ENCODE measurements at places on chromosomes 2 and 18. TPM values are rescaled to one million over a fixed set of nuclear protein-coding genes. Genes with fewer than 3 reads are reported as not detected.

The GKN2 gene
- 0.17 TPM for polyA plus RNA-seq

The AOX1 gene
- 2.5 TPM for polyA plus RNA-seq

The IL18RAP gene
- 0.11 TPM for polyA plus RNA-seq

The PNPT1 gene
- 26.3 TPM for polyA plus RNA-seq

The ASPRV1 gene
- 3.6 TPM for polyA plus RNA-seq

The NT5C1B gene
- polyA plus RNA-seq = 0.75 TPM

GRCh38 chr2:104812286-104812685 is 41.6 kb upstream of the POU3F3 start:
- no peak for DNase-seq

DNA sequence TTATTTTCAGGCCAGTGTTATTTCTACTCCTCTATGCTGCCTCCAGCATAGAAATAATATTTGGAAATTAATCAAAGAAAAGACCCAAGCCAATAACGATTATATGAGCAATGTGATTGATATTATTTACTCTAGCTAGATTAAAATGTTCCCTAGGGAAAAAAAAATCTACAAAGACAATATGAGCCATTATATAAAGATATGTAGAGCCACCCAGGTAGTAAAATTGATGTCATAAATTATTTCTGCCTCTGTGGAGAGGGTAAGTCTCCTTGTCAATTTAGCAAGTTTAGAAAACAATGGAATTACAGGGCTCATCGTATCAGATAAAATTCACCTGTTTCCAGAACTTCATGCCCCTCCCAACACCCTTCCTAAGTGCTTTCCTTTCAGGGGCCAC is 202.9 kb downstream of the RDH14 start:
- DNase-seq = no peak

DNA sequence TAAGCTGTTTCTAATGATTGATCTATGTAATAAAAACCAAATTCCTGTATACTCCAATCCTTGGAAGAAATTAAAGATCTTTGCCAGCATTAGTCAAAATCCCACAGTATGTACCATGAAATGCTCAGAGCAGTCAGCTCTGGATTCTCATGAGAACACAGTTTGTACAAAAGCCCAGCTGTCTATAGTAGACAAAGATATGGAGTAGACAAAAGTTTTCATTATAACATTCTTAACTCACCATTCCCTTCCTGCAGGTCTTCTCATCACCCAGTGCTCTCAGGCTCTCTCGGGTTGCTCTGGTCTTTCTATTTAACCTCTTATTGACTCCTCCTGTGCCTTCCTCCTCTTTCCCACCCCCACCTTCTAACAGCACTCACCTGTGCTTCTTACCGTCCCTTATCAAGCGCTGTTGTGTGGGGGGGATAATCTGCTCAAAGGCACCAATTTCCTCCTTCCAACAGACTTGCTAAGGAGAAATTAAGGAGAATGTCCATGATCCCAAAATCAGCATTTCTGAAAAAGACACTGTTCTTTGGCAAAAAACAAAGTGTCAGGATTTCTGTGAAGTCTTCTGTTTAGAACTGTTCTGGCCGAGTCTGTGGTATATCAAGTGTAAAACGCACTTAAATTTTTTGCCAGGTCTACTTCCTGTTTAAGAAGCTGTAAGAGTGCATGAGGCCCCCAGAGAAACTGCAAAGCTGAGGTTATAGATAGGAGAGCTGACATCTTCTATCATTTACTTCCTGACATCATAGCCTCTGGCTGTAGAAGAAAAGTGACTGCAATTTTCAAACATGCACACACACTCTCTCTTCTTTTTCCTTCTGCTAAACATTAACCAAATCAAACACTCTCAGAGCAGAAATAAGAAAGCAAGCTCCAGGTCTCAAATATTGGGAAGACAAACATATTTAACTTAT is 144.1 kb downstream of the EVA1A start:
- DNase-seq = no peak

DNA sequence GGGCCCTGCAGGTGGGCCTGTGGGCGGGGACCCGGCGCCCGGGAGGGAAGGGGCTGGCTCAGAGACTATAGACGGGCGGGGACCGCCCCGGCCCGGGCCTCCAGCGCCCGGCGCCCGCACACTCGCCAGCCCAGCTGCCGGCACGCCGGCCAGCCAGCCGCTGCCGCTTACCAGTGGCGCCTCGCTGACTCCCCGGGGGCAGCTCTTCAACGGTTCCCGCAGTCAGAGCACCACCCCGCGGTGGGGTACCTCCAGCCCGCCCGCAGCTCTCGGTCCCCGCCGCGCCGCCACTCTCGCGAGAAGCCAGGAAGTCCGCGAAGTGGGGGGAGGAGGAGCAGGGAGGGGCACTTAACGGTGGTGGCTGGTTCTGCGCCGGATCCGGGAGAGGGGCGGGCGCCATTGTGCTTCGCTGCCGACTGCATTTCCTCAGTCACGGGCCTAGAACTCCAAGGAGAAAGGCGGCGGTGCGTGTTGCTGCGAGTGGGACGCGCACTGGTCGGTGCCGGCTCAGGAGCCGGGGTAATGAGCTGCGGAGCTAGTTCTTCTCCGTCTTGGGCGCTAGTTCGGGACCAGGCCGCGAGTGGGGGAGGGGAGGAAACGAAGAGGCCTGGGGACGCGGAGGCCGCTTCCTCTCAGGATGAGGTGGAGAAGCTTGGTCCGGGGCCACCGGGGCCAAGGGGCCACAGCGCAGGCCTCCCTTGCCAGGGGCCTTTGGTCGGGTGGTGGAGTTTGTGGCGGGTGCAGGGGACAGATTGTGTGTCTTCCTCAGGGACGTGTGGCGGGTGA is at the start of gene MARCHF7:
TSS of gene MARCHF7 (plus strand) at position 364 of the 786 bp plus-strand sequence. CDS start 16,517 bp downstream, outside the sequence.
- DNase-seq = peak; percentile 88

GRCh38 chr2:28004086-28004485 is 113.6 kb downstream of the BABAM2 start:
- no peak for DNase-seq

GRCh38 chr18:49898421-49898820 is 85.1 kb upstream of the ACAA2 start:
- DNase-seq = peak; percentile 83

- no peak for DNase-seq
Observed at GRCh38 chr2:98782570-98782969, 51.6 kb upstream of the MGAT4A start.

DNA sequence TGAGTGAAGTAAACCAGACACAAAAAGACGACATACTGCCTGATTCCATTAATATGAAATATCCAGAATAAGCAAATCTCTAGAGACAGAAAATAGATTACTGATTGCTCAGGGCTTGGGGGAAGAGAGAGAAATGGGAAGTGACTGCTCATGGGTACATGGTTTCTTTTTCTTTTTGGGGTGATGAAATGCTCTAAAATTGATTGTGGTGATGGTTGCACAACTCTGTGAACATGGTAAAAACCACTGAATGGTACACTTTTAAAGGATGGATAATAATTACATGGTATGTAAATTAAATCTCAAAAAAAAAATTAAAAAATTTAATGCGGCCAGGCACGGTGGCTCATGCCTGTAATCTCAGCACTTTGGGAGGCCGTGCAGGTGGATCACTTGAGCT is 39.3 kb downstream of the RPL31 start:
- DNase-seq = no peak

GRCh38 chr18:44518091-44518615 is 162.5 kb upstream of the SETBP1 start:
- no peak for DNase-seq

DNA sequence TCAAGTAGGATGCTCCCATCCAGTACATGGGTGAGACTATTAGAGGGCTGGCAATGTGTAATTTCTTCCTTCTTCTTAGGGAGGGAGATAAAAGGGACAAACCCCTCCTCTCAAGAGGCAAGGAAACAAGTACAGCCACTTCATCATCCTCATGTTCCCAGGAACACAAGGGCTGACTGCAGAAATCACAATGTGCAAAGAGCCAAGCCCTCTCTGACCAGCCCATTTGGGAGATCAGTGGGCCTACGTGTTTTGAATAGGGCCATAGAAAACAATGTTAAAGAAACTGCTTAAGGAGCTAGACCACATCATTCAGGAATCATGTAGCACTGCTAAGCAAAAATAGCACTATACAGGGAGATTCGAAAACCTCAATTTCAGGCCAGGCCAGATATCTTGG is 97.4 kb downstream of the ACTR2 start:
- no peak for DNase-seq

DNA sequence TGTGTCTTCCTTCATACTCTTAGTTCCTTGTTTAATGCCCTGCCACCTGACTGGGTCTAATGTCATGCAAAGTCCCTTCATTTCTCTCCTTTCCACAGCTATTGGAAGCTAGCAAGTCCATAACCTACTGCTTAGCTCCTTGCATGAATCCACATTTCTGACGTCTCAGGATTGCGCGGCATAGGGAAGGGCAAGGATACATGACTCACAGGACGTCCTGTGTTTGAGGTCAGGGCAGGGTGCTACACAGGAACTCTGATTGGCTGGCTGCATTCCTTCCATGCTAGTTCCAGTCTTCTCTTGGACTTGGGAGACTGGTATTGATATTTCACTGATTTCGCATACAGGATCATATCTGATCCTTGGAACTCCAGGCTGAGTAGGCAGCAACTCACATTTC is 137.9 kb downstream of the CDH2 start:
- DNase-seq = no peak

GRCh38 chr2:196181484-196181883 is 10.1 kb upstream of the STK17B start:
- DNase-seq = no peak

DNA sequence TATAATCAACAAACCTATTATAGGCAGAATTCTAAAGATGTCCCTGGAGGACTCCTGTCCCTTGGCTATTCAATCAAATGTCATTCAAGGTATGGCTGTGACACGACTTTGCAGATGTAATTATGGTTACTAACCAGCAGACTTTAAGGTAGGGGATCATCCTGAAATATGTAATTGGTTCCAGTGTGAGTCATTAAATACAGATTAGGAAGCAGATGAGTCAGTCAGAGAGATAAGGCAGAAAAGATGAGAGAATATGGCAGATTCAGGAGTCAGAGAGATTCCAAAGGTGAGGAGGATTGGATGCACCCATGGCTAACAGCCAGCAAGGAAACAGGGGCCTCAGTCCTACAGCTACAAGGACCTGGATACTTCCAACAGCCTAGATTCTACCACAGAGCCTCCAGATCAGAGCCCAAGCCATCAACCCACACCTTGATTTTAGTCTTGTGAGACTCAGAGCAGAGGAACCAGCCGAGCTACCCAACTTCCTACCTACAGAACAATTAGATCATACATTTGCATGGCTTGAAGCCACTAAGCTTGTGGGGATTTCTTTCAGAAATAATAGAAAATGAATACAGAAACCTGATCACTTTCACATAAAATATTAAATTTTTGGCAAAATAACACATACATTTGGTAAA is 11.2 kb upstream of the PROM2 start:
- no peak for DNase-seq

DNA sequence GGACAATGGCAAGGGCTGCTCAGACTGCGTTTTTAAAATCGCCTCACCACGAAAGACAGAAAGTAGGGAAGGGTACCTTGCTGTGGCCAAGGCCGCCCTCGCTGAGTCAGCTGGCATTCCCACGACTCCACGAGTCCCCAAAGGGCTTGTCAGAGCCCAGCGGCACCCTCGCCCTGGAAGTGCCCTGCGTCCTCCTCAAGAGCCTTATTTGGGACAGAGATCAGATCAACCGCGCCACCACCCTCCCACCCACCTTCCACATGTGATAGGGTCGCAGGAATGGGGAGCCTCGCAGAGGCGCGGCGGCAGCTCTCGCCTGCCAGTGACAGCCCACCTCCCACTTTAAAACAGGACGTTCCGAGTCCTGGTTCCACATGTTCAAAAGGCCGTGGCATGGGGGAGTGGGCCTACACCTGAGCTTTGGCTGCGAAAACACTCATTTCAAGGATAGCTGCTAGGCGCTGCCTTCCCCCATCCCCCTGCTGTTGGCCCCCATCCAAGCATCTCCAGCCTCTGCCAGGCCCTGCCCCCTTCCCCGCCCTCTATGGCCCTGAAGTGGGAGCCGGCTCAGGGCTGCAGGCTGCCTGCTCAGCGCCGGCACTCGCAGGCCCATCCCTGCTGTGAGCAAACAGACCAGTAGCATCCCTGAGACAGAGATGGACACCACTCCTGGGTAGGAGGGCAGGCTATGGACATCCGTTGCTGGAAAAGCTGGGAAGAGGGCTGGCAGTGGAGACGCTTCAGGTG is 38.1 kb upstream of the ARHGEF4 start:
- no peak for DNase-seq

GRCh38 chr18:76932026-76932819 is 109.9 kb downstream of the ZNF236 start:
- no peak for DNase-seq

- no peak for DNase-seq
Observed at GRCh38 chr2:120531863-120532600, 186.1 kb downstream of the INHBB start.

DNA sequence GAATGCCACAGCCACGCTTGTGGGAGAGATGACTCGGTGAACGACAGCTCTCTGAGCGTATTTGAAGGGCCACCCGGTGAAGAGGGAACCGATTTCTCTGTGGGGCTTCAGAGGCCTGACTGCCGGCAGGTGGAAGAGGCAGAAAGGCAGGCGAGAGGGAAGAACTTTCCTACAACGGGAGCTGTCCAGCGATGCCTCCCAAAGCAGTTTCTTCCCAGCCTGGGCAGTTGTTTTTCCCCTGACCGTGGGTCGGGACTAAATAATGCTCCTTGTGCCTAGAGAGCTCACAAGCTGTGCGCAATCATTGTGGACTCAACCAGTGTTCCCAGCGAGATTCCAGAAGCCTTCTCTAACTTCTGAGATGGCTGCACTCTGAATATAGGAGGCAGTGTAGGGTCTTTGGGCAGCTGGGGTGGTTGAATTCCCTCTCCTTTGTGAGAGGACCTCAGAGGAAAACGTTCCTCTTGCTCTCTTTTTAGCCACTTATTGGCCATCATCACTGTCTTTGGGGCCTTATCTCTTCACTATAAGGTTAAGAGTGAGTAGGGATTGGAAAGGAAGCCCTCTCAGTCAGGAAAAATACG is 710 bp downstream of the SEC11C start:
- DNase-seq = peak; percentile 31

GRCh38 chr2:96260387-96261260 is 5.2 kb downstream of the TMEM127 start:
- DNase-seq = no peak

GRCh38 chr18:78407466-78407844 is 572.2 kb upstream of the SALL3 start:
- no peak for DNase-seq

- no peak for DNase-seq
Observed at GRCh38 chr2:241719093-241719492, 15.3 kb upstream of the D2HGDH start.

Measured in left renal cortex interstitium (tissue), 4 donors.